Hematopoietic multipotent progenitor cell treated with erythropoietin and hydrocortisone succinate and interleukin-3 and kit ligand, for 4 days (in vitro differentiated cells): ENCODE measurements at places on chromosomes 3 and 15.

DNA sequence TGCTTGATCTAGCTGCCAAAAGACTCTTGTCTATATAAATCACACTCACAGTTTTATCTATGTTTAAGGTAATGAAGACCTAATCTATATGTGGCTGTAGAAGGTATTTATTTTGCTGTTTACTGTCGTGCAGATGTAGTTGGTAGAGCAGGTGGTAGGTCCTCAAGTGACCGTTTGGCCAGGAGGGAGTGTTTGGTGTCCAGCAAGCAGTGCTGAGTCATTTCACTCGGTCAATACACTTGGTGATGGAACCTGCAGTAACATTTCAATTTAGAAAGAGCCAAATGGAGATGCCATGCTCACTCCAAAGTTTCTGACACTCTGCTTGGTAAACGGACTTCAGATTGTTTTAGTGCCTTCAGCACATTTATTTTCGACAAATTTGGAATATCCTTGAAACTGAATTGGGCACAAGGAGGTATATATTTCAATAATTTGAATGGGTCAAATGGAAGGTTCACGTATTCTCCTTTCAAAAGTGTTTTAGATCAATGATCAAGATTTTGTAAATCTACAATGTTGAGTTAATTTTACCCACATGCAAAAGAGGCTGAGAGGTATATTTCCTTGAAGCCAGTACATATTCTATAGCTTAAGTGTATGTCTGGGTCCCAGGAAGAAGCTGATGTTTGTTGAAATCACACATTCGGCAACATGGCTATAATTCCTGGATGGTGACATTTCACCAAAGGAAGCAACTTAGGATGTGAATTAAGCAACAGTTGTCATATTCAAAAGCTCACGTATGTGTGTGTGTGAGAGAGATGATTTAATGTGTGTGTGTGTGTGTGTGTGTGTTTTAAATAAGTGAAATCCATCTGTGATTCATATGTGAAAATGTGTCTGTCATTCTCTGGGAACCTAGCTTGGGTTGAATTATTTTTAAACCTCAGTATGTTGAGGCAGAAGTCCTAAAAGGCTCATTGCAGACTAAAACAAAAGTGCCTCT lies 7.7 kb upstream of the CX3CR1 start:
- no peak for DNase-seq

DNA sequence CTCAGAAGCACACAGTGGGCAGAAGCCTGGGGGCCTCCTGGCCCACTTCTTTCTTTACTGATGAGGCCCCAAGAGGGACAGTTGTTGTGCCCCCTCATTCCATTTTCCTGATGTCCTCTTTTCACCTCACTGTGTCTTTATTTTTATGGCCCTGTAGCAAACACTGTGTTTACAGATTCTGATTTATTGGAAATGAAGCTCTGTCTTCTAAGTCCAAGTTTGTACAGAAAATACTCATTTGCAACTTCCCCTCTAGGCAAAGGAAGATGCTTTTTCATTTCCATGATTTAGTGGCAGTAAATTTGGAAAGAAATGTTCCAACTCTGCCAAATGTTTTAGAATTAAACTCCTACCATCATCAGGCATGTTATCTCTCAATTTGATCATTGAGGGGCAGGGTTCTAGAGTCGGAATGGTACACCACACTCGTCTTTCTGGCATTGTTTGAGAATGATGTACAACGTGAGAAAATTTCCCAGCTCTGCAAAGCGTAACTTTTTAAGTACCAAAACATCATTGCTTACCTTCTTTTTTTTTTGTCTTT lies 129.7 kb downstream of the ARNT2 start:
- DNase-seq: no peak

DNA sequence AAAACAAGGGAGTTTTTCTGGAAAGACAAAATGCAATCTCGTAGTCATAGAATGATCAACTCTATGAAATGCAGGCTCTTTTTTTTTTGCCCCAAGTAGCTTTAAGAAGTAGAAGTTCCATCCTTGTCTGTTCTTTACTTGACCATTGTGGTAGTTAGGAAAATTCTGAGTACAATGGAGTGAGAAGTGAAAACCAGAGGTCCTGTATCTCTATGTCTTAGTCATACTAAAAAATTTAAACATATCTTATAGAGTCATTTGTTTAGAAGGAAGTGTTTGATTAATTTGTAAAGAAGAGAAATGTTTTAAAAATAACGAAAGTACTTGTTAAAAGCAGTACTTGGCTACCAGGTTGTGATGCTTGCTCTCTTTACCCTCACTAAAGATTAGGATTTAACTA lies 52.4 kb downstream of the PRKCI start:
- DNase-seq: no peak

DNA sequence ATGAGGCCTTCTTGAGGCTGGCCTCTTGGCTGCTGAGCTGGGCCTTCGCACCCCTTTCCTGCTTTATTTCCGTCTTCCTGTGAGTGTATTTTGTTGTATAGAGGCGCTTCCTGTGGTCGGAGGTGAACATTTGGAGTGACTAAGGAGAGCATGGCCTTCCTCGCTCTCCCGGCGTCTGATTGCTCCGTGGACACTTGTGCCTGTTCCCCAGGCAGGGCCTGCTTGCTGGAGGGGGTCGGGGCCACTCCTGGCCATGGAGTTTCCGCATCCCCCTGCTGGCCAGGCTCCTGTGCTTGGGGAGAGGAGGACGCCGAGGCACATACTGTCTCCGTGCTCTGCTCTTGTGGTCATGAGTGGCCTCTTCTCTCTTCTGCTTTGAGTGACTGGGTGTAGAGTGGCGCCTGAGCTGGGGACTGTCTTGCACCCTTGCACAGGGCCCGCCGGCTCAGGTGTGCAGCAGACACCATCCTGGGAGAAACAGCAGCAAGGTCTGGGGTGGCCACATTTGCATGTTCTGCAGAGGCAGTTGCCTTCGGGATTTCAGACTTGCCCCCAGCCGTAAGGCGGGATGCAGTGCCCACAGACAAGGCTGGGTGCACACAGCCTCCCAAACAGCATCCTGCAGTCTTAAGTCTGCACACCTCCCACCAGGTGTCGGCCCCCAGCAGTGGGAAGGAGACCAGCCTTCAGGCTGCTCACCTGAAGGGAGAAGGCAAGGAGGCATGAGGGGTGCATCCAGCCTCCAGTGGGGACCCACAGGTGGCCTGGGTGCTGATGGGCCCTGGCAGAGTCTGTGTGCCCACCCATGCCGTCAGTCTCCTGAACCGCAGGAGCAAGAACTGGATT lies 16.4 kb downstream of the KLF13 start:
- no peak for DNase-seq

- DNase-seq: peak; percentile 81
Observed at GRCh38 chr3:140898340-140899180, 43.1 kb upstream of the SLC25A36 start.

- DNase-seq: peak; percentile 3
Observed at GRCh38 chr15:76636059-76636458, 269.1 kb downstream of the SCAPER start.

DNA sequence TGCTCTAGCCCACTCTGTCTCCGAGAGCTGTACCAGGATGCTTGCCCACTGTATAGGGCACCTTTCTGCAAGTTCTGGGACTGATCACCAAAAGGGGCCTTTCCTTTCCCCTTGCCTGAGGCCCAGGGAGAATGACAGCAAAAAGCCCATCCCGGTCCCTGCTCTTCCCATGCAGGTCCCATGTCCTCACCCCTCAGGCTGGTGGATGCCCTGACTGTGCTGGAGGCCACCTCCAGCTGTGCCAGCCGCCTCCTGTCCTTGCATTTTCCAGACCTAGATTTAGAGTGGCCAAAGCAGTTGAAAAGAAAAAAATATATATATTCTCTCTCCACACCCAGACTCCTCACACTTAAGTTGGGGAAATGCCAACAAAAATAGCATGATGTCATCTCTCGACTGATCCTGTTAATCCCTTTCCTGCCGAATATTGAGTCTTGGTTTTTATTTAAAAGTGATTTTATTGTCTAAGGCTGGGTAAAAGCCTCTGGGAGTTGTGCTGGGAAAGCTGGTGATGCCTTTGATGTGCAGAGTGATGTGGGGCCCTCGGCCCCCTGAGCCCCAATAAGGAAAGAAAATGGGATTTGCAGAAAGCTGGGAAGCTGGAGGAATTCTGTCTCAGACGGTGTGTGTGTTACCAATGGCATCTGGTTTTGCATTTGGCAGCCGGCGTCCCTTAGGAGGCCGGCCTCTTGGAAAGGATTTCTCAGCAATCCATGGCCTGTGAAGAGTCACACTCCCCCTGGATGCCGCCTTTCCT lies 29.3 kb upstream of the TPM1 start:
- DNase-seq: no peak

DNA sequence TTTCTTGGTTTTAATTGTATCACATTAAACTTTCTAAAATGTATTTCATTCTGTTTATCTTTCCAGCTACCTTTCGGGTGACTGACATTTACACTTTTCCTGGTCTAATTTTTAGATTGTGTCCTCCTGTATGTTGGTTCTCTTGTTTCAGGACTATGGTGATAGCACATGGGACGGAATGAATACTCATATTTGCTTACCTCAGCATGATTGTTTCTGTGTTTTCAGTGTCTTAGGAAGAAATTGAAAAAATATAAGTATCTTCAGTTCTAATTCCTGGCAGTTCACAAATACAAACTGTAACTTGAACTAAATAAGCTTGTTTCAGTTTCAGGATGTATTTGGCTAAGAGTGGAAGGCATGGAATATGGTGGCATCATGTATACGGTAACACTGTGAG lies 80.1 kb upstream of the ROBO1 start:
- DNase-seq: no peak

DNA sequence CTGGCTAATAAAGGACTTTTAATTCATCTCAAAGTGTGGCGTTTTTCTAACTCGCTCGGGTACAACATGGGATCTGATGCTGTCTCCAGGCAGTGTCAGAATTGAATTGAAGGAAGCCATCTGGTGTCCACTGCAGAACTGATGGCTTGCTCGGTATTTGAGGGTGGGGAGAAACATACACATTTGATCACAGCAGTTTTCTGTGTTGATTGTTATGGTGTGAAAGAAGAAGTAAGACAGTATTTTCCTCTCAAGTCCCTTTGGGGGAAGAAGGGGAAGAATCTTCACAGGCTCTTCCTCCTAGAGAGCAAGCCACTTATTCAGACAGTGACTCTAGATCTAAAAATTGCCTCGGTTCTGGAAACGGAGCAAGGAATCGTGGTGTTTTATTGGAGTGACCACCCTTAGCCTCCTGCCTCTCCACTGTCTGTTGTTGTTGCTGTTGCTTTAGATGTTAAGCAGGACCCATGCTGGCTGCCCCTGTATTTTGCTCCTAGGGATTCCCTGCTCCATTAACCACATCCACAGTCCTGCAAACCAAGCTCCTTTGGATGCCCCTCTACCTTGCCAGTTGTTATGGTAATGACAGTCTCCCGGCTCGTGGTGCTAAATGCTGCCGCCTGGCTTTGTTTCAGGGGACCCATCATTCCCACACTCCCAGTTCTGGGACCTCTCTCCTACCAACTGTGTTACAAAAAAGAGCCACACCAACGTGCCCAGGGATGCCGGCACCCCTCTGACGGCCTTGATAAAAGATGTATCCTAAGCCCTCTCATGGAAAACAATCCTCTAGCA lies 15.3 kb upstream of the MCCC1 start:
- no peak for DNase-seq

DNA sequence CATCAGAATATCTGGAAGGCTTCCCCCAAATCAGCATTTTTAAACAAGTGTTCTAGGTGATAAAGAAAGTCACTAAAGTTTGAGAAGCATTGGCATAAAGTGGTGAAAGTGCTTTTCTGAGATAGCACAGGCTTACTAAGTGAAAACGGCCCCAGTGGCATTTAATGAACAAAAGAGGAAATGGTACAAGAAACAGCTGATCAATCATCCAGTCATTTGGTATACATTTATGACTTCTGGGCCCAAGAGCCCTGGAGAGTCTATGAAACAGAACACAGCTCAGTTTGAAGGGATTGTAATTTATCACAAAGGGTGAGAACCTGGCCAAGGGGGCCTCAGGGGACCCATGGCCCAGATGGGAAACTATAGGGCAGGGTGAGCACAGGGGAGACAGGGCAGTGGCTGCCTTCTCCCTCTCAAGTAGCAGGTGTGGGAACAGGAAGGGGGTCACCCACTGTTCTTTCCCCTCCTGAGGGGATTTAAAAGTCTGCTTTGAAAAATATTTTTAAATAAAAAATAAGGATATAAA lies 265.5 kb upstream of the ROPN1 start:
- DNase-seq: peak; percentile 65

DNA sequence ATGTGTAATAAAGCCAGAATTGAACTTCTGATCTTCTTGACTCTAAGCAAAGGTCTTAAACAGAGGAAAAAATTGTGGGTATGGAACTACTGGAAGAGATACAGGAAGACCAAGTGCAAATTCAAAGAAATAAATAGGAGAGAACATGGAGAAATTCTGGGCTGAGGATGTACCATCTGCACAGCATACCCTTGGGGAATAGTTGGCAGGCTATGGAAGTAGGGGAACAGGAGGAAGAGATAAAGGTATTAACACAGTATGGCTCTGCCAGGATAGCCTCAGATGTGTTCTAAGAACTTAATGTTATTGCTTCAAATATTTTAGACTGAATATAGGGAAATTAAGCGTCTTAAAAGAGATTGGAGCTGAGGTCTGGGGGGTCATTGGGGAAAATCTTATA lies 485.4 kb downstream of the CNTN3 start:
- no peak for DNase-seq

- no peak for DNase-seq
Observed at GRCh38 chr15:90394074-90394473, 6.0 kb downstream of the IQGAP1 start.

GRCh38 chr3:196222876-196223595 lies 6.7 kb downstream of the SLC51A start:
- DNase-seq: no peak

DNA sequence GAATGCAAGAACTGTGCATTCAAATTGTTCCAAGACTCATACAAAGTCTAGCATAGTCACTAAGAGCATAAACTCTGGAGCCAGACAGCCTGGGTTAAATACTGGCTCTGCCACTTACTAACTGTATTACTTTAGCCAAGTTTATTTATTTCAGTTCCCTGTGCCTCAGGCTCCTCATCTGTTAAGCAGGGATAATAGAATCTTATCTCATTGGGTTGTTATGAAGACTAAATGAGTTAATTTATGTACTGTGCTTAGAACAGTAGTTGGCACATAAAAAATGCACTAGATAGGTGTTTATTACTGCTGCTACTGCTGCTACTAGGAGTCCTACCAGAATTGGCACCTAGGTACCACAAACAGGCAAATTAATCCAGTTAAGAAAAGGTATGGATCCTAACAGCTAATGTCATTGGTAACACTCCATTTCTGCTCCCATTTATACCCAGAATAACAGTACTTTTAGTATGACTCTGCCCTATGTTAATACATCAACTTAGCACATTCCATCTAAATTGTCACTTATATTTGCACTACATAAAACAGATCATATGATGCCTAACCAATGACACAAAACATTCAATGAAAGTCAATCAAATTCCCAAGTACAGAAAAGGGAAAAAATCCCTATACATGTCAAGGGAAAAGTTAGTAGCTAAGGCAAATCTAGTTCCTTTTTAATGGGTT lies 45.7 kb downstream of the GSK3B start:
- DNase-seq: no peak

GRCh38 chr15:96703794-96704550 lies 373.5 kb downstream of the NR2F2 start:
- DNase-seq: no peak

GRCh38 chr15:90400005-90400758 lies 12.1 kb downstream of the IQGAP1 start:
- no peak for DNase-seq

- DNase-seq: no peak
Observed at GRCh38 chr3:116512281-116512680, 67.0 kb upstream of the LSAMP start.
